CD4-positive, alpha-beta T cell treated with Interleukin-6 at 100 ng/mL for 8 hours (primary cell): ENCODE measurements at places on chromosomes 2 and 18.

DNA sequence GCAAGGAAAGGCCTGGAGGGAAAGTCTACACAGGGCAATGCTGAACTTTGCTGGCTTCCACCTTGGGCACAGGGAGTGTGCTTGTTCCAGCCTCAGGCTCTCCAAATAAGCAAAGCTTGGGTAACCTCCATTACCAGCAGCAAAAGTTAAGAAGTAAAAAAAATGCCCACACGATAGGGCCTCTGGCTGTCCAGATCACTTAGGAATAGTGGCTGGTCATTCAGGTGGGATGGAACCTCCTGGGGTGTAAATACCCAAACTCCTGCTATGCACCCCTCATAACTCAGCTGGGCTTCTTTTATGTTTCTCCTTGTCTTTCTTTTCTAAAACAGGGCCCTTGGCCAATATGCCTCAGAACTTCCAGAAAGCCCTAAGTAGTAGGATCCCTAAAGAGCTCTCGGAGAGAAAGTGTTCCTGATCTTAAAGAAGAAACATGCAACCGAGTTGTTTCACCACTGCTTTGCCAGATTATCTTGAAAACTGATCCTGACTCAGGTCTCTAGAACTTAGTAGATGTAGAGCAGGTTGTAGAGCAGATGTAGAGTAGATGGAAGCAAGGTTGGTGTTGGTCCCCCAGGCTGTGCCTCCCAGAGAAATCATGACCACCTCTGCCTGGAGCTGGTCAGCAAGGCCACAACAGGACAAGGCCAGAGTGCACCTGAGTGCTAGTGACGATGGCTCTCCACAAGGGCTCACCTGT lies 2.0 kb upstream of the OSR1 start:
- DNase-seq, result no peak

GRCh38 chr2:182895169-182895568 lies 28.7 kb upstream of the FRZB start:
- DNase-seq, result no peak

GRCh38 chr18:14769381-14769780 lies 21.4 kb downstream of the ANKRD30B start:
- no peak for DNase-seq

DNA sequence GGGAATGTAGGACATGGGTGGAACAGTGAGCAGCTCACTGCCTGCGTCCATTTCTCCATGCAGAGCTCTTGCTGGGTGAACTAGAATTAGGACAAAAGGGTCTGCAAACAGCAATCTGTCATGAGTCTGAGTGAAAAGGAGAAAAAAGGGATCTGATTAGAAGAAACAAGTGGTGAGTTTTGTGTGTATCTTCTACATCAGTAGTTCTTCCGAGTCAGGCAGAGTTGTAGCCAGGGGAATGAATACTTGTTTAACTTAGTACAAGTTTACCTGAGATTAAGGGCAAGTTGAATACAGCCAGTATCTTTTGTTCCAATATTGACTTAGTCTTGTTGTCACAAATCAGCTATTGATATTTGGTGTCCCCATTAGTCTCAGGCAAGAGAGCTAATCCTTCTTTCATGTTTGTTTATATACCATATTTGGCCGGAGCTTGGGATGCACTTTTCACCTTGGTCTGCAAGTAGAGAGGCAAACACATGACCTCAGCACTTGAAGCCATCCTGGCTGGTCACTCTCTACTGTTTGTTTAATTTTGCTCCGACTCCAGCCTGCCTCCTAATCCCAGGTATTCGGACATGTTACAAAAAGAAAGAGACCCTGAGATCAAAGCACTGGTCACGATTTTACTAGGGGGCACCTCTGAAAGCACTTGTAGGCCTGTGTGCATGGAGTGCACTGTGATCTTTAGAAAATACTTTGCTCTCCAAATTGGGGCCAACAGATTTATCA lies 211.0 kb upstream of the NT5C1B start:
- no peak for DNase-seq

DNA sequence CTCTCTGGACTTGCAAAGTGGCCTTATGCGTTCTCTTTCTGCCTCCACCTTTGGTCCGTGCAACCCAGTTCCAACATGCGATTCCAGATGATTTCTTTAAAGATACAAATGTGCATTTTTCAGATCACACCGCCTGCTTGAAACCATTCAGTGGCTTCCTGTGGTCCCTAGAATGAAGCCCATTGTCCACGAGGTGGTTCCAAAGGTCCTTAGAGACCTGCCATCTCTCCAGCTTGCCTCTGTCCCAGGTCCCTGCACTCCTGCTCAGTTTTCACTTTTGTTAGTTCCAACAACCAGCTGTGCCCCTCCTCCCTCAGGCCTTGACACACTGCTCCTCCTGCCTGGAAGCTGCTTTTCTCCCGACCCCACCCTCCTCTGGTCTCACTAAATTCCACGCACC lies 3.6 kb upstream of the INO80C start:
- no peak for DNase-seq

- no peak for DNase-seq
Observed at GRCh38 chr2:133362061-133362476, 206.2 kb downstream of the NCKAP5 start.
